Hindlimb muscle (tissue), 1 donor: ENCODE measurements at places on chromosomes 2 and 18. TPM values are rescaled to one million over a fixed set of nuclear protein-coding genes. Genes with fewer than 3 reads are reported as not detected.

CLIP4 gene
- polyA plus RNA-seq = 16.6 TPM

DNA sequence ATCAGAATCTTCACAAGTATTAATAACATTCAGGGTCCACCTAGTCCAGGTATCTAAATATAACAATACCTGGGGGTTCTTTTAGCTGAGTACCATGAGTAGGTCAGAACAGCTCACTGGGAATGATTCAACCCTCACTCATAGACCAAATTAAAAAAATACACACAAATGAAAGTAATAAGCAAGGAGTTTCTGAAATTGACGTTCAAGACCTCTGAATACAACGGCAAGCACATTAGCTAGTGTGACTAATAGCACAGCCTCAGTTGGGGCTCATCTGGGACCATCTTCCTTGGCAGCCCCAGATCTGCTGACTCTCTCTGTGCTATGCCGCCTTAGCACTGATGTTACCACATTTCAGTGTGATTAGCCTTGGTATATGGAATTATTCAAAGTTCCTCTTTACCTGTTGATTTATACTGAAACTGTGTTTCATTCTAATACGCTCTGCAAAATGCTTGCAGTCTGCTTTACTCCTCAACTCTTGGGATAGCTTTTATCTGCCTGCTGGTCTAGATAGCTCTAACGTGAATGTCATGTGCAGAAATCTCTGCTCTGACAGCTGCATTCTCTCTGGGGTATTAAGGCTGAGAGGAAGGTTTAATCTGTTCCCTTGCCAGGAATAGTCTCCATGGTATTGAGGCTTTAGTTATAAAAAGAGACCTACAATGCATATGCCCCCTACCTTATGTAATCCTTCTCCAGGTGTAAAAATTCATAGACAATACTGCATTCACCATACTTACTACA is 153.3 kb downstream of the METTL4 start:
- no peak for DNase-seq

DNA sequence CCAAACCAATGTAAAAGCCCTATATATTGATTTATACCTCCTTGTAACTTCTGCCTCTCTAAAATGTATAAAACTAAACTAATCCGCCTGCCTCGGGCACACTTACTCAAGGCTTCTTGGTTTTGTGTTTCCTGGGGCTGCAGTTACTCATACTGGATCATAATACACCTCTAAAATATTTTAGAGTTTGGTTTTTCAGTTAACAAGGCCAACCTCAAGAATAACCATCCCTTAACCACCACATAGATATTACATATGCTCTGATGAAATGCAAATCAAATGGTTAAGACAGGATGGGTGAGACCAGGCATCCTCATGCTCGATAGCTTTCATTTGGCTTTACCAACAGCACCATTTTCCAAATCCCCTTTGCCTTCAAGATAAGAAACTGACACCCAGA is 46.4 kb downstream of the UXS1 start:
- DNase-seq = no peak

DNA sequence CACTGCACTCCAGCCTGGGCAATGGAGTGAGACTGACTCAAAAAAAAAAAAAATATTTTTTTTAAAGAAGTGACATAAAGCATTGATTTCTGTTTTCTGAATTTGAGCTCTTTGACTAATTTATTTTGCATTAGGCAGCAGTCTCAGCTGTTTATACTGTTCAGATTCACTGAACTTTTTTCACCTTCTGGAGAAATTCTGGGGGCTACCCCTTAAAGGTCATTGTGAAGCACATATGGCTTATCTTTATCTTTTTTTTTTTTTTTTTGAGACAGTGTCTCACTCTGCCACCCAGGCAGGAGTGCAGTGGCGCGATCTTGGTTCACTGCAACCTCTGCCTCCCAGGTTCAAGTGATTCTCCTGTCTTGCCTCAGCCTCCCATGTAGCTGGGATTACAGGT is 12.9 kb downstream of the PHLPP1 start:
- DNase-seq = no peak

GRCh38 chr18:42574871-42575270 is 540.6 kb downstream of the RIT2 start:
- no peak for DNase-seq

FBLN7 gene
- 8.5 TPM for polyA plus RNA-seq

GRCh38 chr2:105397025-105397722 is 1.7 kb downstream of the FHL2 start:
- no peak for DNase-seq

DCDC2C gene
- polyA plus RNA-seq = 0.46 TPM

SNRNP200 gene
- polyA plus RNA-seq = 100 TPM

GRCh38 chr2:23904692-23905091 is 22.2 kb downstream of the ATAD2B start:
- DNase-seq = peak; percentile 36

DNA sequence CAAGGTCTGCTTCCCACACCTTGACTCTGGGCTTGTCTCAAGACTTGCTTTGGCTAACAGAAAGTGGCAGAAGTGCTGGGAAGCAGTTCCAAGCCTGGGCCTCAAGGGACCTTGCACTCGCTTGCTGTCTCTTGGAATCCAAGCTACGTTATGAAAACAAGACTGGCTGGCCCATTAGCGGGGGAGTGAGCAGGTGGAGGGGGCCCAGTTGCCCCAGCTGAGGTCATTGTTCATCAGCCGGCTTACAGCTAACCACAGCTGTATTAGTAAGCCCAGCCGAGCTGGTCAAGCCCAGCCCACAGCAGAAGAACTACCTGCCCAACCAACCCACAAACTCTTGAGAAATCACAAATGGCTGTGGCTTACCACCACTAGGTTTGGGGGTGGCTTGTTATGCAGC is 63.1 kb downstream of the MARCO start:
- no peak for DNase-seq

GRCh38 chr18:77045677-77046076 is 86.9 kb downstream of the MBP start:
- no peak for DNase-seq

DNA sequence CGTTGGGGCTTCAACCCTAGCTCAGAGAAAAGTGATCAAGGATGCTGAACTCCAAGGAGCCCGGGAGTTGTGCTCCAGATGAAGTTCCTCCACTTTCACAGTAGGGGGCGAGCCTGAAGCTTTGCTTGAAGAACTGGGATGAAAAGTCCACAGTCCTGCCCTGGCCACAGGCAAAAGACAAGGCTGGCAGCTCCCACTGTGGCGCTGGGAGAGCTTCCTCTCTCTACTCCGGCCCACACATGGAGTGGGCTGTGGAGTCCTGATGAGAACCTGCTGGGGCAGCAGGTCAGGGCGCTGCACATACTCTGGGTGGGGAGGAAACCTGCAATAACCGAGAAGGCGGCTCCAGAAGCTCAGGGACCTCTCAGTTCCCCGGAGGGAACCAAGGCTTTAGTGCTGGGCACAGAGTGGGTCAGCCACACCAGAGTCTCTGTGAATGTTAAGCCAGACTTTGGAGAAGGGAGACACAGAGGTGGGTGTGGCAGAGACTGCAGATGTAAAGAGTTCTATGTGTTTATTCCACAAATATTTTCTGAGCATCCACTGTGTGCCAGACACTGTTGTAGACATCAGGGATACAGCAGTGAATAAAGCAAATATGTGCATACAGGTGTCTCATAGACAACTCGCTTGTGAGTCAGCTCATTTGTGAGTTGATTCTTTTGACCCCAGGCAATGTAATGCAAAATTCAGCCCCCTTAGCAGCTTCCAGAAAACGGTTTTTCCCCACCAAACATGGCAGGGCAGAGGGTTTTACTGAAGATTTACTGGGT is 48.0 kb upstream of the MRPL33 start:
- DNase-seq = peak; percentile 37

ADGRF3 gene
- 0.58 TPM for polyA plus RNA-seq

- no peak for DNase-seq
These were observed 41.2 kb downstream of the SRD5A2 start for GRCh38 chr2:31539505-31539904.

GRCh38 chr2:36277146-36277808 is 78.3 kb upstream of the CRIM1 start:
- DNase-seq = no peak

BOLL gene
- 3.0 TPM for polyA plus RNA-seq

SPATA3 gene
- not detected for polyA plus RNA-seq

GRCh38 chr2:238777369-238778067 is 70.4 kb upstream of the TWIST2 start:
- DNase-seq = no peak

DNA sequence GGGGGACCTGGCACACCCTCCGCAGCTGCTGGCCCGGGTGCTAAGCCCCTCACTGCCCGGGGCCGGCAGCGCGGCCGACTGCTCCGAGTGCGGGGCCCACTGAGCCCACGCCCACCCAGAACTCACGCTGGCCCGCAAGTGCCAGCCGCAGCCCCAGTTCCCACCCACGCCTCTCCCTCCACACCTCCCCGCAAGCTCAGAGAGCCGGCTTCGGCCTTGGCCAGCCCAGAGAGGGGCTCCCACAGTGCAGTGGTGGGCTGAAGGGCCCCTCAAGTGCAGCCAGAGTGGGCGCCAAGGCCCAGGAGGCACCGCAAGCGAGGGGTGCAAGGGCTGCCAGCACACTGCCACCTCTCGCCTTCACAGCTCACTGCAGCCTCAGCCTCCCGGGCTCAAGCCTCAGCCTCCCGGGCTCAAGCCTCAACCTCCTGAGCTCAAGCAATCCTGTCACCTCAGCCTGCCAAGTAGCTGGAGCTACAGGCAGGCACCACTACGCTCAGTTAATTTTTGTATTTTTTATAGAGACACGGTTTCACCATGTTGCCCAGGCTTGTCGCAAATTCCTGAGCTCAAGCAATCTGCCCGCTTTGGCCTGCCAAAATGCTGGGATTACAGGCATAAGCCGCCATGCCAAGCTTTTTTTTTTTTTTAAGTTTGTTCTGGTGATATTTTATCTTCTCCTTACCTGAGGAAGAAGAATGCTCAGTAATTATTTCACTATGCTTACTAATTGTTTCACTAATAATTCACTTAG is 71.7 kb upstream of the CDCA7 start:
- no peak for DNase-seq

SERPINB7 gene
- polyA plus RNA-seq = 0.35 TPM

ATF2 gene
- polyA plus RNA-seq = 33.7 TPM

DNA sequence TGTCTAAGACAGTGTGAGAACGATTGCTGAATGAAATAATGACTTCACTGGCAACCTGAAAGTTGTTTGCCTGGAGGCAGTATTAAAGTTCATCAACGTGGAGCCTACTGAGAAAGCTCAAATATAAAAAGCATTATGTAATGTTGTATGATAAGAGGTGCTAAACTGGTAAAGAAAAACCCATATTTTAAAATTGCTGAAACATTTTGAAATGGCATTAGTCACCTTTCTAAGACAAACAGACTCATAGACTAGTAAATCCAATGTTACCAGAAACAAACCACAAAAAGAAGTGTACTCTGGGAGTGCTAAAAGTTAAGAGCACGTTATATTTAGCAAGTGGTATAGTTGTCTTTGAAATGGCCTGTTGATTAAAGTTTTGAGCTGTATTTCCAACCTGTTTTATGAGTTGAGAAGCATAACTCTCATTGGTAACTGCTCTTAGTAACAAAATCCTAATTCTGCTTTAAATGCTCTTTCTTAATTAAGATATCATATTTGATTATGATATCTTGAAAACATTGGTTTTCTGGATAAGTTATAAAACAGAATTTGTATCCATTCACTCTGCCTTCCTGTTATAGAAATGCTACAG is 62.7 kb downstream of the CYP1B1 start:
- no peak for DNase-seq

- DNase-seq = no peak
These were observed 144.9 kb upstream of the ERBB4 start for GRCh38 chr2:212683346-212684097.

DNA sequence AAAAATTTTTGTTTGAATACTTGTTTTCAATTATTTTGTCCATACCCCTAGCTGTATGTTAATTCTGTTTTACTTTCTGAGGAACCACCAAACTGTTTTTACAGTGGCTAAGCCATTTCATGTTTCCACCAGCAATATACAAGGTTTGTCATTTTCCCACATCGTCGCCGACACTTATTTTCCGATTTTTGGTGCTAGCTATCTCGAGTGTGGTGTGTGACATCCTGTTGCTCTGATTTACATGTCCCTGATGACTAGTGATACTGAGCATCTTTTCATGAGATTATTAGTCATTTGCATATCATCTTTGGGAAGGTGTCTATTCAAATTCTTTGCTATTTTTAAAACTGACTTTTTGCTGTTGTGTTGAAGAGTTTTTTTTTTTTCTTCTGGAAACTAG is 7.2 kb upstream of the GPC1 start:
- DNase-seq = no peak

GRCh38 chr2:85978883-85979780 is 90.3 kb upstream of the ST3GAL5 start:
- no peak for DNase-seq

GRCh38 chr2:205343103-205343502 is 339.2 kb upstream of the NRP2 start:
- no peak for DNase-seq

CRYBA2 gene
- polyA plus RNA-seq = not detected

- DNase-seq = no peak
These were observed 304.9 kb downstream of the STK39 start for GRCh38 chr2:167942366-167943081.

- DNase-seq = no peak
These were observed 276.2 kb downstream of the ZNF521 start for GRCh38 chr18:25075783-25076182.

DNA sequence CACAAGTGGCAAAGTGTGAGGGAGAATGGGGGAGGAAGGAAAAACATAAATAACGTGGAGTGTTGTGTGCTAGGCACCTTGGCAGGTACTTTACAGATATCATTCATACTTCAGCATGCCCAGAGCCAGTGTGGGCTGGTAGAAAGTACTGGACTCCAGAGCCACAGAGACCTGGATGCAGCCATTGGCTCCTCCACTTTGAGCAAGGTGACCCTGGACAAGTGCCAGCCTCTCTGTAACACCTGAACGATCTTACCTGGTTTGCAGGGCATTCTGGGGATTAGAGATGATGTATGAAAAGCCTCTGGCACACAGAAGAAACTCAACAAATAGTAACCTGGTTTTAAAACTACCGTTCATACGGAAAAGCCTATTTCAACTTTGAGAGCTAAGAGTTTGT is 6.3 kb downstream of the LOXHD1 start:
- no peak for DNase-seq

FOXD4L1 gene
- 4.4 TPM for polyA plus RNA-seq

GRCh38 chr2:37501113-37501512 is 156.7 kb downstream of the QPCT start:
- DNase-seq = no peak

CFC1 gene
- polyA plus RNA-seq = not detected

GRCh38 chr2:239263669-239264491 is 136.9 kb downstream of the HDAC4 start:
- no peak for DNase-seq

DNA sequence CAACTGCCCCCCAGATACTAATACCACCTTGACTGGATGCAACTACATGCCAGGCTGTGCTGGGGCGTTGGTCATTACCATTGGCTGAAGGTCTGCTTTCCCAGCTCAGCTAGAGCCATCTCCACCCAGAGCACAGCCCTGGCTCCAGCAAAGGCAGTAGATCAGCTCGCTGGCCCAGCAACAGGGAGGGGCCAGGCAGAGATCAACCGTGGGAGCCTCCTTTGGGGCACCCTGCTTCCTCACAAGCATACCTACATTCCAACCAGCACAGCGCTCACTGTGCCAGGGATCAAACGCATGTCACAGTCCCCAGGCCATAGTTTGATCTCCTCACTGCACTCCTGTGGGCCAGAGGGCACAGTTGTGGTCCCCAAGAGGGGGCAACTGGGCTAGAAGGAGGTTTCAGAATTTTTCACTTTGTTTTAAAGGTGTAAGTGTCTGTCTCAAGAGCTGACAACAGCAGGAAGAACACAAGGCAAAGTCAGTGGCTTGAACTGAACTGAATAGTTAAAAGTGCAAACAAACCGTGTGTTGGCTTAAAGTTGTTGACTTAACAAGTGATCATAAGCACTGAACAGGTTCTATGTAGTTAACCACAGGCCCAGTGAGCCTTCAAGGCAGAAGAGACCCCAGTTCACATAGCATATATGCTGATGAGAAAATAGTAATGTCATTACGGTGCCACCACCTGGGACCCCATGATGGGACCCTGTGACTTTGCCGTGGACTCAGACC is 70.1 kb upstream of the BZW1 start:
- DNase-seq = no peak
